Suppressor macrophage (primary cell): ENCODE measurements at places on chromosomes 5 and 9.

DNA sequence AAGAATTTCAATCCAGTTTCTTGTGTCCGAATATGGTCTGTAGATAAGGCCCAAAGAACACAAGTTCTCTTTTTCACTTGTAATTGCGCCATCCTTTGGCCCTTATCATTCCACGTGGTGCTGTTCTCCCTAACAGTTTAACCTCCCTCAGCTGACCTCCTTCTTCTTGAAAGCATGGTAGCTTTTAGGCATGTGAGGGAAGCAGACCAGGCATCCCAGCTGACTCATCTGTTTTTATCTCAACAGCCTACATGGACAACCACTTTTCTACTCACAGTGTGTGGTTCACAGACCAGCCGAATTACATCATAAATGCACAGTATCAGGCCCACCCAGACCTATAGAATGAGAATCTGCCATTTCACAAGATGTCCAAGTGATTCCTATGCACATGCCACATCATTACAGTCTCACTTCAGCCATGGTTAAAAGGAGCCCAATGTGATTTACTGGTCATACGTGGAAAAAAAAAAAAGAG is 26.9 kb upstream of the PLIN2 start:
- DNase-seq, result peak; percentile 97

DNA sequence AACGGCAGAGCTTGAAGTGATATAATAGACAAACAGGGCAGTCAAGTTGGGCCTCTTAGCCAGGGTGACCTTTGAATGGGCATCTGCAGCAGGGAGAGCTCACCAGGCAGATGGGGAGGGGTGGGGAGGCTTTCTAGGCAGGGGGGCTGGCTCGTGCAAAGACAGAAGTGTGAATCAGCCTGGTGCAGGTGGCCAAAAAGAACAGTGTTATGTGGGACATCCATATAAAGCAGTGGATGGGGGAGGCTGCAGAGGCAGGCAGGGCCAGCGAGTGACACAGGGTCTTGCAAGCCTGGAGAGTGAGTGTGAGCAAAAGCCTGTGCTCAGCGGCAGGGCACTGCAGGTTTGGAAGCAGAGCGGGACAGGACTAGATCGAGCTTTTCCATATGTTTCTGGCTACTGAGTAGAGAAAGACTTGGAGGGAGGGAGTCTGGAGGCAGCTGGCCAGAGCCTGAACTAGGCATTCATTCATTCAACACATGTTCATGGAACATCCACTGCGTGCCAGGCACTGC is 14.2 kb upstream of the TTLL11 start:
- DNase-seq, result no peak

DNA sequence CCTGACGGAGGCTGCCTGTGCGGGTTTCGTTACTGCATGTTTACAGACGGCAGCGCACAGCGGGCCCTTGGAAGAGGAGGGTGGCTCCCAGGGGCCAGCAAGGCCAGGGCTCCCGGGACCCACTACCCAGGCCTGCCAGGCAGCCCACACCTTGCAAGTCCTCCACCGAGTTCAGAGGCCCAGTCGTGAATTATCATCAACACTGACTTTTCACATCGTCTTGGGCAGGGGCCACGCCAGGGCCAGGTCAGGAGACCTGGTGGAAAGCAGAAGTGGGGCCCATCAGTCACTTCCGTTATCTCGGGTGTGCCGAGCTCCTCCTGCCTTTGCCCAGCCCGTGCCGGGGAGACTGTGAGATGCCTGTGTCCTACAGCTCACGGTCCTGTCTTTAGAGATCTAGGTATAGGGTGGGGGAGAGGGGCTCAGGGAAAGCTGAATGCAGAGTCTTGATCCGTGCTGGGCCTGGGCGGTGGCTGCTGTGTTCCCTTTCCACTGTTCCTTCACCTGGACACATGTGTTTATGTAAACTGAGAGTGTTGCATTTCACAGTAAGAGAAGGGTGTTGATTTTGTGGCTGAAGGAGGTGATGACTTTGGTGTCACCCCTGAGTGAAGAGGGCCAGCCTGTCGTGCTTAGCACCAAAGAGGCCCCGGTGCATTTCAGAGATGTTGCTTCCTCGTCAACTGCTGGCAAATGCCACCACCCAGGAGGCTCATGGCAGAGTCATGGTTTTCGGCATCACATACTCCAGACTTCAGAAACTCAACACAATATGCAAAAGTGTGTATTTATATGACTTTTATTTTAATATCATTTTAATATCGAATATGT is 175.2 kb downstream of the GAPVD1 start:
- peak; percentile 12 for DNase-seq

GRCh38 chr9:131160416-131161112 is 35.2 kb downstream of the NUP214 start:
- DNase-seq, result no peak

- DNase-seq, result no peak
These were observed 158.7 kb upstream of the KLF4 start for GRCh38 chr9:107648153-107648715.

DNA sequence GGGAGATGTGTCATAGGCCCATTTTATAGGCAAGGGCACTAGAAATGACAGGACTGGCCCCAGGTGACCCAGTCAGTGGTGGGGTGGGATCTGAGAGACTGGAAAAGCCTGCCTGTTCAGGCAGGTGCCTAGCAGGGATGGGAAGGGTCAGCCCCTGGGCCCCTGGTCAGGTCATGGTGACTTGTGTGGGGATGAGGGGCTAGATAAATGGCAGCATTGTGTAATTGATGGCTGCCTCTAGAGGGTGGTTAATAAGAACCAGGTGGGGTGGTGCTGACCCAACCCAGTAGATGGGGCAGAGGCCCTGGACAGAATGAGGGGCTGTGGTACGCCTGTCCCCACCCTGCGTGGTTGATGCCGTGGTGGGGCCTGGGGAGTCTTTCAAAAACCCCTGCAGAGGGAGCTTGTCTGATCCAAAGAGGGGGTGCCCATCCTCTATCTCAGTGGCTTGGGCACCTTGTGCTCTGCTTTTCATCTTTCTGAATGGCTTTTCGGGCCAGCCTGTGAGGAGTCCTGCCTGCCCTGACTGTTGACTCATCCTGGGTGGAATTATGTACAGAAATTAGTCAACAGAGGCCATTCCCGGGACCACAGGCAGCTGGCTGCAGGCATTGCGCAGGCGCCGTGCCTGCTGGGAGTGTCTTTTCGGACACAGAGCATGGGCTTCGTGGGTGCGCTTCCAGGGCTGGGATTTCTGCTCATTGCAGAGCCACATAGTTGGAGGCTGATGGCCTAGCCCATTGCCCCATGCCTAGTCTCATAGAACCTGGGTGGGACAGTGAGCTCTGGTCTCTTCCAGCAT is 93.6 kb upstream of the PITX1 start:
- no peak for DNase-seq

DNA sequence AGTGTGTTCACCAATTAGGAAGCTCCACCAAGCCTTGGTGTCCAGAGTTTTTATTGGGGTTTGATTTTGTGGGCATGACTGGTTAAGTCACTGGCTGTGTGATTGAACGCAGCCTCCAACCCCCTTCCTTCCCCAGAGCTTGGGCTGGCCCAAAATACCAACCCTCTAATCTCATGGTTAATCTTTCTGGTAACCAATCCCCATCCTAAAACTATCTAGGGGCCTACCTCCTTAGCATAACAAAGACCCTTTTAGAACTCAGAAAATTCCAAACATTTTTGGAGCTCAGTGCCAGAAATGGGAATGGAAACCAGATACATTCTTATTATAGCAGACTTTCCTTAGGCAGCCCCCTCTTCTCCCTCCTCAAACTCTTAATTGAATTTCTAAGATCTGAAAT is 35.9 kb upstream of the HRH2 start:
- no peak for DNase-seq

GRCh38 chr5:136799806-136800372 is 434.5 kb upstream of the TRPC7 start:
- DNase-seq, result no peak

- no peak for DNase-seq
These were observed 51.1 kb upstream of the SNX2 start for GRCh38 chr5:122723606-122724352.

GRCh38 chr5:82405161-82405560 is 127.0 kb upstream of the RPS23 start:
- no peak for DNase-seq

- no peak for DNase-seq
These were observed 159.4 kb downstream of the MACROH2A1 start for GRCh38 chr5:135239453-135240282.

GRCh38 chr9:116078640-116079039 is 75.0 kb upstream of the PAPPA start:
- DNase-seq, result no peak

- DNase-seq, result no peak
These were observed 36.1 kb upstream of the SPDL1 start for GRCh38 chr5:169547508-169547907.
